ENCODE measurements at places on chromosomes 12 and 14. TPM values are rescaled to one million over a fixed set of nuclear protein-coding genes. Genes with fewer than 3 reads are reported as not detected.

GRCh38 chr14:40894846-40895245, 711.8 kb upstream of the LRFN5 start:
- no peak for DNase-seq

DNA sequence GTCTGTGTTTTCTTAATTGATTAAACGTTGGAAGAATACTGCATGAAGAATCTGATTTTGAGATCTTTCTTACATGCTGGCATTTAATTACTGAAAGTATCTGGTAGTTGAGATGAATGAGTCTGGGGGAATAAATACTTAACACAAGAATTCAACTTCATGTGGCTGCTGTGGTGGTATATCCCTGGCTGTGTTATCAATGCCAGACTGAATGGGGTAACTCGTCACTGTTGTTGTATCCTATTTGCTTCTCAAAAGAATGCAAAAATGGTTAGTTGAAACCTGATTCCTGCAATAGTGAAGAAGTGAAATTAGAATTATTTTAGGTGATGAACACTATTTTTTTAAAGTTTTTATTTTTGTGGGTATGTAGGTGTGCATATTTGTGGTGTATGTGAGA, 72.5 kb downstream of the HMGA2 start:
- no peak for DNase-seq

DNA sequence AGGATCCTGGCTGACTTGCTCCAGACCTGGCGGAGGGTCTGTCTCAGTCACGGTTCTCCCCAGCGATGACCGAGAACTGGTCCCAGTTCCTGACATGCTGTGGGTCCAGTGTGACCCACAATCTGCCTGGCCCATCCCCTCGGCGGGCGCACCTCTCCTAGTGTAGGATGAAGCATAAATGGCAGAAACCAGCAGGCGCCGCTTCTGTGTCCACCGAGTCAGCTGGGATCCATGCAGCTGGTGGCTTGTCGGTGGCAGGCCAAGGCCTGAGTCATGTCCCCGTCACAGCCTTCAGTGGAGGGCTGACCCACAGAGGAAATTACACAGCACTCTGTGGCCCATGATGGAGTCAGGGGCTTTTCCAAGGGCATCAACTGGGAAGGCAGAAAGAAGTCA, 38.5 kb downstream of the NFKBIA start:
- no peak for DNase-seq

The TCHP gene
- 25.4 TPM for total RNA-seq

The USP15 gene
- total RNA-seq, result 98.2 TPM

The TMTC2 gene
- total RNA-seq, result 1.0 TPM

The DIO2 gene
- not detected for total RNA-seq

The LAG3 gene
- total RNA-seq, result 86.4 TPM

Measured in activated T-cell treated with anti-CD3 and anti-CD28 coated beads, Interleukin-2, amount 50 U/mL, for 4 hours (primary cell).